Stimulated activated CD8-positive, alpha-beta memory T cell treated with anti-CD3 and anti-CD28 coated beads, Interleukin-4, amount 100 ng/mL, for 1 hour (primary cell): ENCODE measurements at places on chromosomes 6 and 20.

DNA sequence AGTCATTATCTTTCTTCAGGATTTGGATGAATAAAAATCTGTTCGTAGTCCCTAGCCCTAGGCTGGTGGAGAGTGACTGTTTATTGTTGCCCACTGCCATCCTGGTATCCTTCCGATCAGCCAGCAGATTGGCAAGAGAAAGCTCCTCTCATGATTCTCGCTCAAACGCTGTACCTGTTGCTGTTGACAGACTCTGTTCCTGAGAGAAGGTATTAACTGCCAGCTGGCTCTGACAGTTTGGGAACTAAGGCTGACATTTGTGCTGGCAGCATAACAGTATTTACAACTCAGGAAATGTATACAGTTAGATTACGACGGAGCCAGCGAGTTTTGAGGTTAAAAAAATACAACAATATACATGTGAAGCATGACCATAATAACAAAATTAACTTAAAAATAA, 674.5 kb downstream of the PRKN start:
- no peak for DNase-seq

DNA sequence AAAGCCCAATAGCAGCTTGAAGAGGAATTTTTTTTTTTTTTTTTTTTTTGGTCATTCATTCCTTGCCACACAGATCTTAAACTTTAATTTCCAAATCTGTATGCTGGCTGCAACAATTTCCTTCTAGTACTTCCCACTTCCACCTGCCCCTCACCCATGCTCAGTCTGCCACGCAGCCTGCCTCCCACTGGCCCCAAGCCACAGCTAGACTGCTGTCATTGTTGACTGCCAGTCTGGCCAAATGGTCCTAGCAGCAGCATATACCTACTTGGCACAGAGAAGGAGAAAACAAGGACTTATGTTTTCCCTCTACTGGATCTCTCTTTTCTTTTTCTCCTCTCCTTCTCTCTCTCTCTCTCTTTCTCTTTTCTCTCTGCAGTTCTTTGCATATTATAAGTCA, 118.3 kb upstream of the HEY2 start:
- DNase-seq, result no peak

DNA sequence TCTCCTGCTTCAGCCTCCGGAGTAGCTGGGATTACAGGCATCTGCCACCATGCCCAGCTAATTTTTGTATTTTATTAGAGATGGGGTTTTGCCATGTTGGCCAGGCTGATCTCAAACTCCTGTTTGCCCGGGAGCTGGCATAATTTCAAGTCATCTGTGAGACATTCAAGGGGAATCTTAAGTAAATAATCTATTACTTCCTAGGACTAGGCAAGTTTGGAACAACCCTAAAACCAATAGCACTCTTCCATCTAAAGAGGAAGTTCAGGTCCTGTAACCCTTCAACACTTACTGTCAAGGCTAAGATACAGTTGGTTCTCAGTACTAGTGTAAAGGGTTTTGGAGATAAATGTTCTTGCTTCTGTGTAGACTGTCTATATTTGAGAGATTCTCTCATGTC, 267.8 kb upstream of the IRAK1BP1 start:
- no peak for DNase-seq

DNA sequence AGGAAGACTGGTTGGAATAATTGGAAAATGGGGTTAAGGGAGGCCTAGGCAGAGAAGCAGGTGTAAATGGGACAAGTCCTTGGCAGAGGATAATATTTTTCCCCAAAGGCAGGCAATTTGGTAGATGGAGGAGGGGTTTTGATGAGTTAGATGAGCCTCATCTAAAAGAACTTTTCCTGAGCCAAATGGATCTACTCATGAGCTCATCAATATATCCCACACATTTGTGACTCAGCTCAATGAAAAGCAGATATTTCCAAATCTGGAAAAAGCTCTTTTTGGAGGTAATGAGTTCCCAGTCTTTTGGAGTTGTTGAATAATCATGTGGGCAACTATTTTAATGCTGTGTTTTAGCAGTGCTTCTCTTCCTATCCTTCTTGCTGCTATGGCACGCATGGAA, 685.5 kb upstream of the CITED2 start:
- DNase-seq, result no peak

DNA sequence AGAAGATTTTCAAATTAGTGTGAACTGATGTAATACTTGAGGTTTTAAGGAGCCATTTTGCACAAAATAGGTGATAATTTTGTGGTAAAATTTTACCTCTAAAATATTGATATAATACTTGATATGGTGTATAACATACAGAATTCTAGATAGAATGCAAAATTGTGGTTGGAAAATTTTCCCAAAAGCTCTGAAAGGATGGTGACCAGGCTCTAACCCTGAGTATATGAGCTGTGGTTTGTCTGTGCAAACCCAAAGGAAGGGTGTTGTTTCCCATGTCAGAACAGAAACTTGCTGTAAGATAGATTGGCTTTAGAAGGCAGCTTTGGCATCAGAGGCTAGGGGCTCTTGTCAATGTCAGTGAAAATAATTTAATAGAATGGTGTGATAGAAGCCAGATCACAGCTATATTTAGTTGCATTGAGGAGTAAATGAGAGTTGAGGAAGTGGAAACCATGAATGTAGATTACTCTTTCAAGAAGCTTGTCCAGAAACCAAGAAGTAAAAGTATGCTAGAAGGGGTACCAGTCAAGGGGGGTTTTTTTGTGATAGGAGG, 257.7 kb downstream of the FARS2 start:
- no peak for DNase-seq

- no peak for DNase-seq
Observed at GRCh38 chr6:123879749-123880148, 76.1 kb downstream of the NKAIN2 start.

GRCh38 chr20:50163570-50164317, 10.2 kb upstream of the PEDS1 start:
- no peak for DNase-seq

GRCh38 chr20:23995905-23996666, 7.5 kb upstream of the GGTLC1 start:
- peak; percentile 33 for DNase-seq

- no peak for DNase-seq
Observed at GRCh38 chr6:44036699-44037101, 90.6 kb downstream of the MRPL14 start.

DNA sequence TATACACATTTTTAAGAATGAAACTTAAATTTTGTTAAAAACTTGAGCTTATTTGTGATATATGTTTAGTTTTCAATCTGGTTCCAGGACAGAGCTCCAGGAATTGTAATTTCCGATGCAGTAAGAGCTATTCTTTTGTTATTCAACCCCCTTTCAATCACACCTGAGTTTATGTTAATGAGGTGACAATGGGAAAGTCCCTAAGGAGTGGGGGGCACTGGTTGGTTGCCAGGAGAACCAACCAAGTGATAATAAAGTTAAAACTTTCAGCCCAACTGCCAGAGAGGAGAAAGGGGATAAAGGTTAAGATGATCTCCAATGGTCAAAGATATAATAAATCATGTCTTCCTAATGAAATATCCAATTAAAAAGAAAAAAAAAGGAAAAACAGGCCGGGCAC, 19.8 kb downstream of the MDN1 start:
- DNase-seq, result no peak
